ENCODE measurements at places on chromosomes 7 and 10.

GRCh38 chr10:97049670-97050069 is 136.1 kb downstream of the SLIT1 start:
- no peak for DNase-seq

DNA sequence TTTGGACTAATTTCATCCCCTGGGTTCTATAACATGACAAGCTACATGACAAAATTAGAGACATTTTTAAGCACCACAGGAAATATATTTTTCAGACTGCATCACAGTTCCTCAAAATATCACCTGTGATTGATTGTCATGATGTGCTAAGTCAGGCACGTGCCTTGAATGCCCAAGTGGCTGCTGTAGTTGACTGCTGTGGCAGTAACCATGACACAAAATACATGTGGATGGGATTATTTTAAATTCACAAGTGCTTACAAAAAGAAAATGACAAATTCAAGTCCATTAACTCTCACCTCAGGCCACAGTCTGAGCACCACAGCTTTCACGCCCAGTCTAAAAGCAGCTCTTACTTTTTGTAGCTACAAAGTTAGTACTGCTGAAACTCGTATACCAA is 45.5 kb downstream of the TNPO3 start:
- no peak for DNase-seq

DNA sequence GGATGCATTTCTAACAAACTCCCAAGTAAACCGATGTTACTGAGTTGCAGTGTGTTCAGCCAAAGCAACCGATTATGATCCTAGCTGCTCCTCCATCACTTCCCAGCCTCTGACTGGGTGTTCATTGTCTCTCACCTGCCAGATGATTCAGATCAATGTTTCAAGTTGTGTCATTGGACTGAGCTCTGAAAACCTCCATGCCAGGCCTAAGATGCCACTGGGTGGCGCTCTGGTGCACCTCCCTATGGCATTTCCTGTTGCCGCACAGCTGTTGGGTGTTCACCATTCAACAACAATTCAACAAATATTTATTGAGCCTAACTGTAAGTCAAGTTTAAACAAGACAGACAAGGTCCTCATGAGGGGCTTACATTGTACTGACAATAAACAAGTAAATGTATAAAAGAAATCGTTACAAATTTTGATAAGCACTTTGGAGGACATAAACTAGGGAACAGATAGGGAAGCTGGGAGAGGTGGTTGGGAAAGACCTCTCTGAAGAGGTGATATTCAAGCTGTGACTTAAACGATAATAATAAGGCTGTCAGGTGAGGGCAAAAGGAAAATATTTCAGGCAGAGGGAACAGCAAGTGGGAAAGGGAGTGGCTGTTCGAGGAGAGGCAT is 22.8 kb downstream of the RGR start:
- DNase-seq, result peak; percentile 28

DNA sequence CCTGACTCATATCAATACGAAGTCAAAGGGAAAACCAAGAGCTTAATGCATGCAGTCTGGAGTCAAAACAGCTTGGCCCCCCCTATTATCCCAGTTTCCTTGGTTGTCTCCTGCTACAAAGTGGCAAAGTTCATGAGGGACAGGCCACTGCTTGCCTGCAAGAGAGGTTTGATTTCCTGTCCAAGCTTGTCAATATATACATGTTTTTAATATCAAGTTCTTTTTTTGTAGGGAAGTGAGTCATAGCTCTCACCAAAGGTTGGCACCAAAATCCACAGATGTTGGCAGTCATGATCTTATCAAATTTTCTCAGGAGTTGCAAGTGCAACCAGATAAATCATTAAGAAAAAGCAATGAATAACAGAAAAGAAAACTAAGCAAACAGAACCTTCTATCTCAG is 176.8 kb downstream of the COBL start:
- no peak for DNase-seq

- DNase-seq, result no peak
Measured at GRCh38 chr7:149604521-149604920, 106.9 kb upstream of the ZNF746 start.

- DNase-seq, result no peak
Measured at GRCh38 chr7:7785344-7785973, 67.1 kb upstream of the RPA3 start.

DNA sequence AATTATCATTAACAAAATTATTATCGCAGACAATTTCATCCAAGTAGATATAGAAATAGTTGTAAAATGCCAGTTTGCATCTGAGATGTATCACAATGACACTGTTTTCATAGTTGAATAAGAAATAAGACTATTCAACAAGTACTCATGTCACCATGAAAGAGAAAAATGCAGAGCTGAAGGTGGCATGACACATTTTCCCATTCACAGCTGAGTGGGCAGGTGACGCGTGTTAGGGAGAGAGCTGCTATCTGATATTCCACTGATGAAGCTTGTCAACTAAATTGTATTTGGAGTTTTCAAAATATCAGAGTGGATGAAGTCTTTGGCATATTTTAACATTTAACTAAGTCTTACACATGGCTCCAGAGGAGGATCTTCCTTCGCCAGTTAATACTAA is 70.3 kb upstream of the HDAC9 start:
- DNase-seq, result no peak

DNA sequence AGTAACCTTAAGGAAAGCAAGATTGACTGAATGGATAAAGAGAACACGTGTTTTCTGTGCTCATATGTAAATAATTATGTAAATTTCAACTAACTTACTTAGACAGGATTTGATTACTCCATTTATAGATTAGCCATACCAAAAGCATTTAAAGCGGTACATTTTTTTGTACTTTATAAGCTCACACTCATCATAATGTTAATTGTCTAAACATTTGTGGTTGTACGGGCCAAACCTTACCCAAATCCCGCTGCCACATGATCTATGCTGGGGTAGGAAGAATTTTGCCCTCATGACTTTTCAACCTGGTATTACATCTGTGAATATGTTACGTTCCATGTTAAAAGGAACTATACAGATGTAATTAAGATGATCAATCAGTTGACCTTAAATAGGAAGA is 29.1 kb downstream of the MKX start:
- DNase-seq, result peak; percentile 88

DNA sequence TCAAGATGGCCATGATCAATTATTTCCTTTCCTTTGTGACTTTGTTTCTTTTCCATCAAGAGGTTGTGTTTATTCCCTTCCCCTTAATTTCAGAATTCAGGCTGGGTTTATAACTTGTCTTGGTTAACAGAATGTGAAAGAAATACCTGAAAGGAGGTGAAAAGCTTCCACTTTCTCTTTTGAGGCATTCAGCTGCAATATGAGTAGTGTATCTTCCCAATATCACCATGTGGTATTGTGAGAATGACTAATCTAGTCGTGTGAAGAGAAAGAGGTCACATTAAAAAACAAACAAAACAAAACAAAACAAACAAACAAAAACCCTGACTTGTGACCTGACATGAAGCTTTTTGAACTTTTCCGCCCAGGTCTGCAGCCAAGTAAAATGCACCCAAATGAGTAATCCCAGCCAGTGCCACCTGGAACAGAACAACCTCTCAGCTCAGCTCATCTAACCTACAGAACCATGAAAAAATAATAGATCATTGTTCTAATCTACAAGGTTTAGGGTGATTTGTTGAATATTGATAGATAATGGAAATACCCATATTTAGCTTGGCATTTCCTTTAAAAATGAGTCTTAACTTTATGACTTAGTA is 70.8 kb upstream of the TEX47 start:
- DNase-seq, result no peak

DNA sequence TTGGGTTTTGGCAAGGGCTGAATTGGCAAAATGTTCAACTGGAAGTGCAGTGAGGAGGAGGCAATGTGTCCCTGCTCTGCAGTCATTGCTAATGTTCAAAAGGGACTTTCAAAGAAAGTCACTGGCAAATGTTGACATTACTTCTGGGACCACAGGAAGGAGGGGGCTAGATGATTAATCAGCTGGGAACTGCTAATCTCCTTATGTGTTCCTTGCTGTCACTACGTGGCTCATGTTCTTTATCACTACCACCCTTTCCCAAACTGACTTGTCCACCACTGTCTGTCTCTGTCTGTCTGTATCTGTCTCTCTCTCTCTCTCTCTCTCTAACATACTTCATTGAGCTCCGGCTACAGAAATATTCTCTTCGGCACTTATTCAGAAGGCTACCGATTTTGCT is 86.9 kb upstream of the MTPN start:
- no peak for DNase-seq

- no peak for DNase-seq
Measured at GRCh38 chr7:88669913-88670312, 89.6 kb upstream of the ZNF804B start.

DNA sequence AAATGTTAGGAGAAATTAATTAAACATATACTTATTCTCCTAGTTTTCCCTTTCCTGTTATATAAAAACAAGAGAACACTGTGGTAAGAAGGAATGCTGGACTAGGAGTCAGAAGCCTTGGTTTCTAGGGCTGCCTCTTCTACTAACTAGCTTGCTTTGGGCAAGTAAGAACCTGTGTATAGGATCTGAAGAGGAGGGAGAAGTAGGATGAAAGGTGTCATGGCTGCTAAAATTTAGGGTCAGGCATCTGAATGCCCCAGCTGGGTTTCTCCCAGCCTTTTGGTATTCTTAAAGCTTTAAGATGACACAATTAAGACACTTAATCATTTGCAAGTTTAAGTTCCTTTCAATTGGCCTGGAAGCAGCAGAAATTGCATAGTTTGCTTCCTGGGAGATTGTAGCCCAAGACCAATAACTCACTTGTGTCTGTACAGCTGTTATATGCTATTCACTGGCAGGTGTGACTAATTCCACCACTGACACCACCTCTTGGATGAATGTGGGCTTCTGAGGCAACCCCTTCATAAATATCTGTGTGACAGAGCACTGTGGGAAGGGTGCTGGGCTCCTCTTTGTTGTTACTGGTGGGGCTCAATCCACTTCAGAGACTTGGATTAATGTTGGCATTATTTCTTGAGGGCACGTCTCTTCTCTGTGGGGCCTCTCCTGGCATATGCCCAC is 137.2 kb downstream of the LRMDA start:
- DNase-seq, result peak; percentile 40

GRCh38 chr7:46206476-46207060 is 285.5 kb upstream of the IGFBP3 start:
- DNase-seq, result no peak

GRCh38 chr10:125263551-125263950 is 103.2 kb upstream of the CTBP2 start:
- peak; percentile 52 for DNase-seq

DNA sequence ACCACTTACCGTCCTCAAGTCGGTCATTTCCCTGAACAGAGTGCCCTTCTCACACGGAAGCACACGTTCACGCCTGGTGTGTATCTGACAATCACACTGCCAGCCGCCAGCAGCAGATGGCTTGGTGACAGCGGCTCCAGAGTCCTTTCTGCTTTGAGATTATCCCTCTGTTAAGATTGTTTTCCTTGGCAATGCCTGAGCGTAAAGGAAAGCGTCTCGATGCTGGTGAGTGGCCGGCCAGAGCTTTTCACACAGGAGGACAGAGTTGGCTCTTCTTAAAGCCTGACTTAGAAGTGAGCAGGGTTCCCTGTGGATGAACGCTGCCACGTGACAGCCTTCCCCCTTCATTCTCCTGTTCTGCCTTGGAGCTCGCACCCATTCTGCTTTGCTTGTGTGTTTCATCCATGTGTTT is 22.1 kb upstream of the PRKAR1B start:
- no peak for DNase-seq

DNA sequence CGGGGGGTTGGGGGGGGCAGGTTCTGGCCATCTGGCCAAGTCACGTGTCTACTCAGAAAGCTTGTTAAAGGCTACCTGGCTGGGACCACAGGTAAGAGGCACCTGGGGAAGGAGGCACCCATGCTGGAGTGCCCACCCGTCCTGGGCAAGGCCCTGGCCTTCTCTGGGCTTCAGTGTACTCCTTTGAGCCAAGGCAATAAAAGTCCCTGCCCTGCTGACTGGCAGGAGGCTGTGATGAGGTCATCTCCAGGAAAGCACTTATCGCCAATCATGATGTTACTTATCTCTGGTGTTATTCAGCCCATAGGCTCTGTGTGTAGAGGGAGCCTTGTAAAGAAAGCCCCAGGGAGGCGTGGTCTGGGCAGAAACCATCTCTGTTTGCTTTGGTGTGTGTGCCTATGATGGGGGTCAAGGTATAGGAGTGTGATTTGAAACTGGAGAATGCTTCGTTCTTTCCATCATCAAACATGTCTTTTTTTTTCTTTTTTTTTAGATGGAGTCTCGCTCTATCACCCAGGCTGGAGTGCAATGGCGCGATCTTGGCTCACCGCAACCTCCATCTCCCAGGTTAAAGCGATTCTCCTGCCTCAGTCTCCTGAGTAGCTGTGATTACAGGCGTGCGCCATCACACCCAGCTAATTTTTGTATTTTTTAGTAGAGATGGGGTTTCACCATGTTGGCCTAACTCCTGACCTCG is 2.5 kb upstream of the CLDN4 start:
- peak; percentile 31 for DNase-seq

DNA sequence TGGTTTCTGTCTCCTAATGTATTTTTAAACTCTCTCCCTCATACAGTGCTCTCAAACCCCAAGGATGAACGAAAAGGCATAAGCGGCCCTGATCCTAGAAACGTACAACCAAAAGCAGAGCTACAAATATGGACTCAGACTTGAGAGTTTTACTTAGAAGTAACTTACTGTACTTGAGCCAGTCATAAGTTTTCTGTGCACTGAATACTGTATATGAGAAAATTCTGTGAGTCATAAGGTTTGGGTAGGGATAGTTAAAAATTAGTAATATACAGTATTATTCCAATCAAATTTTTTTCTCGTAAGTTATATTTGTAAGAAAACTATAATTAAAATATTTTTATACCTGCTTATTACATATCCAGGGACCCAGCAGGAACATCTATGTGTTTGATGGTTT is 5.9 kb upstream of the ASL start:
- no peak for DNase-seq

DNA sequence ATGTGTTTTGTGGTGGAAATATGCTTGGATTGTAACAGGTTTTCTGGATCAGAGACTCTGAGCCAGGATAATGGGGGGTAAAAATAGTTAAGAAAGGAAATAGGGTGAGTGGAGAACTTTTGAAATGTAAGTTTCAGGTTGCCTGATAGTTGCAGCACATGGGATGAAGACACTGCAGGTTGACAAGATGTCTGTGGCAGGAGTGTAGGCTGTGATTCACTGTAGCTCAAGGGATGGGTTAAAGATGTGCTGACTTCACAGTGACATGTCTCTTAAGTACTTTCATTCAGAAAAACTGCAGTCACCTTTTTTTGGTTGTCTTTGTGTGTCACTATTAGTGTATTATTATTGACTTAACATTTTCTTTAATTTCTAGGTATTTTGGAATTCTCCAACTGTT is 63.5 kb upstream of the SLC39A12 start:
- no peak for DNase-seq

Data from fibroblast of skin of abdomen (primary cell).